ENCODE measurements at places on chromosomes 2 and 18.

- no peak for DNase-seq
These were observed 1.7 kb downstream of the ALLC start for GRCh38 chr2:3659447-3660432.

GRCh38 chr18:61471541-61471940, 138.3 kb downstream of the CDH20 start:
- DNase-seq, result no peak

- DNase-seq, result no peak
These were observed 25.0 kb downstream of the SERPINB8 start for GRCh38 chr18:63994783-63995399.

DNA sequence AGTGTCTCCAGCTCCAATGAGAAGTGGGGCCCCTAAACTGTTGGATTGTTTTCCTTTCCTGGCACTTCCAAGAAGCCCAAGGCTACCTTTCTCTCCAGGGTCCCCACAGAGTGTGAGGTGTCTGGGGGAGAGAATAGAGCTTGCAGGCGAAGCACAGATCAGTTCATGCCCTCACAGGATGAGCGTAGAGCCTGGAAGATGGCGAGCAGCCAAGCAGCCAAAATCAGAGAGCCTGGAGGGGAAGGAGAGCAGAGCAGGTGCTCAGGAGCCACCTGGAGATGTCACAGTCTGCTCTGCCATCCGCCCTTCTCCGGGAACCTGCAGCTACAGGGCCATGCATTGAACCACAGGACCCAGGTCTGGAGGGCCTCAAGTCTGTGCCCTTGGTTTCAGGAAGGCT, 54.7 kb upstream of the TCF7L1 start:
- DNase-seq, result no peak

DNA sequence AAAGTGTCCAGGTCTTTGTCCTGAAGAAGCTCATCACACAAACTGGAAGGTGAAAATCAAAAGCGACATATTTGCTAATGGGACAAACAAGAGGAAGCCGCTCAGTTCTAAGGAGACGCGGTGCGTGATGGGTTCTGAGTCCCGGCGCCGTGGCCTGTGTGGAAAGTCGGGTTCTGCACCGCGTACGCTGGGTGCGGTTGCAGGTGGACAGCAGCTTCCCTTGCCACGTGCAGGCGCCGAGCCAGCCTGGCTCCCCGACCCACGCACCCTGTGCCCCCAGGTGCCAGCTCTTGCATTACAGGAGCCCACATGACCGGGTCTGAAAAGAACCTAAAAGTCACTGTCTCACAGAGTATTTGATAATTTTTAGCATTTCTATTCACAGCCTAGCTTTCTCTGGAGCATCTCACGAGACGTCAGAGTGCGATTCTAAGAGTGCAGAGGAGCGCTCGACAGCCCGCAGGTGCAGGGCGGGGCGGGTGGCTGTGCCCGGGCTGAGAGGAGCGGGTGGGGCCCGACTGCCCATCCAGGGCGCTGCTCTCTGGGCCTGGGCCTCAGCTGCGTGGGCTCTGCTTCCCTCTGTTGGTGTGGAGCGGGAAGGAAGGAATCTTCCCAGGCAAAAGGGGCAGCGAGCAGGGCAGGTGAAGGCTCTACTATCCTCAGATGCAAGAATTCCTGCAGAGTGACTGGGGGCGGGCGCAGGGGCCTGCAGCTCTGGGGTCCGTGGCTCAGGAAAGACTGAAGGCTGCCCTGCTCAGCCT, 39.4 kb downstream of the MYT1L start:
- no peak for DNase-seq

- DNase-seq, result no peak
These were observed 311.7 kb upstream of the PKDCC start for GRCh38 chr2:41736105-41736567.

- no peak for DNase-seq
These were observed 36.1 kb downstream of the RNF152 start for GRCh38 chr18:61856678-61857077.

DNA sequence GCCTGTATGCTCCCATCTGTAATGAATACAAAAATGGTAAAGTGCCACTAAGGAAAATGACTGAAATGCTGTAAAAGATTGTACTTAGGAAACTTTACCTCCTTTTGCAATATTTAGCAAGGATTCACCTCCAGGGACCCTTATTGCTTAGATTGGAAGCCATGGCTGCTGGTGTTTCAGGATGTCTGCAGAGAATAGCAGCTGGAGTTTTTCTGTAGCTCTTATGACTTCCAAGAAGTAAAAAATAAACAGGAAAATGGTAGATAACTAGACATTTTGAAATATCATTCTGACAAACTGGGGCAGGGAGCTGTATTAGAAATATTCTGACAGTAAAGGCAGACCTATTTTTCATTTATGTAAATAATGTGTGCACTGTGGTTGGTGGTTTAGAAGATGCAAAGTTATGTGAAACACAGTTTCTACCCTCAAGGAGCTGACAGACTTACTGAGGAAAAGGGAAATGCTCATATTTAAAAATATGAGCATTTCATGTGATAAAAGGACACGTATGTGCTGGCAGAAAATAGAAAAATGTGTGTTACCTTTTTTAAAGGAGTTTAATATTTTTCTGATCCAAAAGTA, 224.9 kb upstream of the BOD1L2 start:
- no peak for DNase-seq

DNA sequence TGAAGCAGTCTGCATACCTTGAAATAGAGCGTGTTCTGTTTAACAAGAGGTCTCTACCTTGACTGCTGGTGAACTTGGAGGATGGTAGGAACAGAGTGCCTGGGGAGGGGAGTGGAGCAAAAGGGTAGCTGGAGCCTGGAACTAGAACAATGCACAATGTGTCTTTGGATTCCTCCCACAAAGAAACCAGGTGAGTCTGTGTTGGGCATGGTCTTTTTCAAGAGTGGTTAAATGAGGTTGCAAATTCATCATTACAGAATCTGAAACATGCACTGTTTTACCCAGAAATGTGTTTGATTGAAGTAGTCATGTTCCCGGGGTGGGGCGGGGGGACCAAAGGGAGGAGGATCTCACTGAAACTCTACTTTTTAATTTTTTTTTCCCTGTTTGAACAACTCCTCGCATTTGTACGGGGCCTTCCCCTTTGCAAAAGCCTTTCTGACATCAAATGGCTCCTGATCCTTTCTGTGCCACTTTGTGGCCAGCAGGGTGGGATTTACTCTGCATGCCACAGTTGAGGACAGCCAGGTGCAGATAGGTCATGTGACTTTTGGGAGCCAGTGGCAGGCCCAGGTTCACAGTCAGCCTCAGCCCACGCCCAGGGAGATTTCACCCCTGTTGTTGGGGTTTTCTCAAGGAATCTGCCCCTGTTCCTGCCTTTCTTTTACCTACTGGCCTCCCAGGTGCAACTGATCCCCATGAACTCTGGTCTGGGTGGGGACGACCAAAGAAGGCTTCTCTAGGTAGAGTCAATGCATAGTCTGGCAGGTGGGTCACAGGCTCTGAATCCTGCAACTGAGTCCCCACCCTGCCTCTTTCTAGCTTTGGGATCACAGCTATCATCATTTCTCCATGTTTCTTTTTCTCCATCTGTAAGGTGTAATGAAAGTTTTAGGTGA, 28.2 kb downstream of the MYCN start:
- DNase-seq, result no peak

DNA sequence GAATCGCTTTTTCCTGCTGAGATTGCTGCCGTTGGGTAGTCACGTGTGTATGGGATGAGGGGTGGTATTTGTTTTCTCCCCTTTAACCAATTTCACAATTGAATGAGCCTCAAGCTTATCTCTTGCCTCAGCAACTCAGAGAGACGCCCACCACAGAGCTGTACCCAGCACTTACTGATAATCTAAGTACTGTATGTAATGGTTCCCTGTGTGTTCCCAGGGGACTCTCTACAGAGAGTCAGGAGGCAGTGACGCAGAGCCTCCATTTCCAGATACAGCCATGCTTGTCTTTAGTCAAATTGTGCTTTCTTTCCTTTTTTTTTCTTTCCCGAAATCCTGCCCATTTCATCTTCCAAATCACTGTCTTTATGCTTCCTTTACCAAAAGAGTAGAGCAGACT, 1102.1 kb upstream of the KLHL29 start:
- no peak for DNase-seq

DNA sequence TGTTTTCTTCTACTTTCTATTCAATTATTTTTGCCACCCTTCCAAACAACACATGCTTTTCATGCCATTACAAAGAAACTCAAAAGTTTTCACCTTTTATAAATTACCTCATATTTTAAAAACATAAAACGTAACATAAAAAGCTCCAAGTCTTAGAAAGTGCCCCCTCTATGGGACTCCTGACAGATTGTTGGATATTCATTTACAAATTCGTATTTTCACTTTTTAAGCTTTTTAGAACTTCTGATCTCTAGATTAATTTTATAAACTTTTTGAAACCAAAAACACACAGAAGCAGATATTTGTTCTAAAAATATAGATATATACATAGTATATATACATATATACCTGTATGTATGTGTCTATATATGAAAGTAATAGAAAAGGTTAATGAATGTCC, 1.5 kb downstream of the COL5A2 start:
- DNase-seq, result no peak

GRCh38 chr2:240469239-240469636, 33.8 kb downstream of the GPC1 start:
- no peak for DNase-seq

GRCh38 chr2:168793596-168793995, 8.8 kb upstream of the NOSTRIN start:
- DNase-seq, result no peak

DNA sequence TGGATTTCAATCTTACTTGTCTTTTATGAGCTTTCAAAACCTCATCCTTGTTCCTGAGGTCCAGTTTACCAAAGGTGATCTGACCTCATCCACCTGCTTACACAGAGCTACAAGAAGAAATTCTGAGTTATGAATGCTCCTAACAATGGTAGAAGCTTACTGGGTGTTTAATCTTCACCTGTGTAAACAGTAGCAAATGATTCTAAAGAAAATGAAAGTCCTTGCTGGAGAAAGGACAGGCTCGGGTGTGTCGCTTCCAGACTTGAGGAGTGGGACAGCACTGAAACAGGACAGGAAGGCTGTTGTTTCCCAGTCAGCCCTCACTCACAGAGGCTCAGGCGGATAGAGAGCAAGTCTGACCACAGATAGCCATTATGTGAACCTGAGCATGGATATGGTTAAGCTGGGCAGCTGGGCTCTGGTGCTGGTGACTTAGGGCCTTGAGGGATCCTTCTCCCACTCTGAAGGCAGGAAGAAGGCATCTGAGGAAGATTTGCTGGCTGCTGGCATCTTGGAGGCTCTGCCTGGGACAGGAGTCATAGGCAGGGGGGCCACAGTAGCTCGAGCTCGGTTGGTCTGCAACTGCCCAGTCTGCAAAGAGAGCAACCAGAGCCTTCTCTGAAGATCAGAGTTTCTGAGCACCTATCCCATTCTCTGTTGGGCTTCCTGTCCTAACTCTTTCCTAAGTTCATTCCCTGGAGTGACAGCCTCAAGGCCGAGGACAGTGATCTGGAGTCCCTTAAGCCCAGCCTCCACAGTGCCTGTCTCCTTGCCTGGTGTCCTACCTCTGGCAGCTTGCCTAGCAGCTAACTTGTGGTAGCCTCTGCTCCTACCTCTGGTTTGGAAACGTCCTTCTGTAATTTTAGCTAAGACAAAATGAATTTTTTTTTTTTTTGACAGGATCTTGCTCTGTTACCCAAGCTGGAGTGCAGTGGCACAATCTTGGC, 4.0 kb downstream of the DOK1 start:
- DNase-seq, result no peak

Data from stimulated activated CD8-positive, alpha-beta memory T cell treated with anti-CD3 and anti-CD28 coated beads, Interleukin-4, amount 100 ng/mL, for 1 hour (primary cell).